Activated CD8-positive, alpha-beta T cell treated with anti-CD3 and anti-CD28 coated beads, Interleukin-2, amount 10 ng/mL, durations not matched to agents 7 days and 5 days (primary cell): ENCODE measurements at places on chromosomes 6 and 20. TPM values are rescaled to one million over a fixed set of nuclear protein-coding genes. Genes with fewer than 3 reads are reported as not detected.

Gene CAPN11
- total RNA-seq = 0.58 TPM

Gene MOCS1
- total RNA-seq = not detected

Gene SLC17A9
- 57.8 TPM for total RNA-seq

Gene IL20RA
- total RNA-seq = not detected

Gene MAPK14
- total RNA-seq = 59.3 TPM

Gene RAB32
- 0.21 TPM for total RNA-seq

Gene GMDS
- 38.5 TPM for total RNA-seq

Gene ZNF337
- total RNA-seq = 16.6 TPM

Gene CEBPB
- total RNA-seq = 32.0 TPM

Gene PERP
- total RNA-seq = 3.9 TPM

Gene FAM209B
- total RNA-seq = 0.45 TPM

Gene ZNF318
- total RNA-seq = 6.7 TPM

Gene ANKRD66
- total RNA-seq = not detected

Gene GINS1
- total RNA-seq = 40.8 TPM

Gene CLIC5
- 2.2 TPM for total RNA-seq

Gene PACRG
- 0.78 TPM for total RNA-seq

Gene ECI2
- total RNA-seq = 42.0 TPM

Gene GJA1
- total RNA-seq = not detected

Gene GPX6
- not detected for total RNA-seq

Gene CCN5
- not detected for total RNA-seq

Gene OLIG3
- 0.44 TPM for total RNA-seq

Gene GGTLC1
- not detected for total RNA-seq

Gene ZNF343
- total RNA-seq = 9.0 TPM
